ENCODE measurements at places on chromosomes 5 and 9.

DNA sequence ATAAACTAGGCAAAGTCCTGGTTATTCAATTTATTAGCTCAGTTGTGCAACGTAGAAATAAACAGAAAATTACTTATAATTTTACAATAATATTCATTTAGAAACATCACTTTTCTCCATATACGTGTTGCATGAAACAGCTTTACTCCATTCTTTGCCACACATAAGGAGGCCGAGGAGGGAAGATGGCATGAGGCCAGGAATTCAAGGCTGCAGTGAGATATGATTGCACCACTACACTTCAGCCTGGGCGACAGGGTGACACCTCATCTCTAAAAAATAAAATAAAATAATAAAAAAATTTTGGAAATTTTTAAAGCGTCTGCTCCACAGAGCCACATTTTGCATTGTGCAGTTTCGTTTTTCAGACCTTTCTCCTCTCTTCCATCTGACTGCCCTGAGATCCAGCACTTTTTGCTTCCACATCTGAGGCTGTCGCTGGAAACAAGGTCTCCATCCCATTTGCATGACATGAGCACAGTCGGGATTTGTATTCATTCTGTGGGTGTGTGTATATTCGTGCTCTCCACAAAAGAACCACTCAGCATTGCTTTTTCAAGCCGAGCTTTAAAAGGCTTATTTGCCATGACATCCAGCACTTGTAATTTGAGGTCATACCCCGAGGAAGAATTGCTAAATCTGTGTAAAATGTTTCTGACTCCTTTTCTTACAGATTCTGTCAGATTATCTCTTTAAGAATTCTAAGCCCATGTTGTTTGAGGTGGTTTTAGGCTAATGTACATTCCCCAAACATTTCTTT is 98.6 kb upstream of the MSX2 start:
- no peak for DNase-seq

GRCh38 chr5:7186818-7187217 is 209.1 kb upstream of the ADCY2 start:
- DNase-seq = no peak

- no peak for DNase-seq
These were observed 21.9 kb upstream of the TXN start for GRCh38 chr9:110278080-110278707.

GRCh38 chr9:136720898-136721338 is 8.5 kb downstream of the DIPK1B start:
- no peak for DNase-seq

- no peak for DNase-seq
These were observed 124.6 kb upstream of the BOD1 start for GRCh38 chr5:173741087-173741486.

GRCh38 chr5:143014017-143014651 is 244.0 kb downstream of the ARHGAP26 start:
- no peak for DNase-seq

DNA sequence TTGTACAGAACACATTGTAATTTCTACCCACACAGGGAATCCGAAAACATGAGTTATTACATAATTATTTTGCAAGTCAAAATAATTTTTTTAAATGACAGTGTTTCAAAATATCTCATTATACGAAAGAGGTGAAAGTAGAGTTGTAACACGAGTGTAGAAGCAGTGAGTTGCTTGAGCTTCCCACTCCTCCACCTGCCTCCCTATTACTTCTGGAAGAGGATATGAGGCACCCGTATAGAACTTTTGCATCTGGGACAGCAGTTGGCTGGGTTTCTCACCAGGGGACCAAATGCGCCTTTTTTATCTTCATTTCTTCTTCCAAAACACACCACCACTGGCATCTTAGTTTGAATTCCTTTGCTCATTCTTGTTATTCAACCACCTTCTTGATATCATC is 779.0 kb upstream of the COX7C start:
- DNase-seq = no peak

- DNase-seq = peak; percentile 97
These were observed 2054.2 kb downstream of the MAT2B start for GRCh38 chr5:165559645-165560044.

GRCh38 chr9:29209748-29210291 is 1636.5 kb upstream of the C9orf72 start:
- DNase-seq = no peak

- DNase-seq = no peak
These were observed 58.5 kb downstream of the PDCD1LG2 start for GRCh38 chr9:5568868-5569267.

DNA sequence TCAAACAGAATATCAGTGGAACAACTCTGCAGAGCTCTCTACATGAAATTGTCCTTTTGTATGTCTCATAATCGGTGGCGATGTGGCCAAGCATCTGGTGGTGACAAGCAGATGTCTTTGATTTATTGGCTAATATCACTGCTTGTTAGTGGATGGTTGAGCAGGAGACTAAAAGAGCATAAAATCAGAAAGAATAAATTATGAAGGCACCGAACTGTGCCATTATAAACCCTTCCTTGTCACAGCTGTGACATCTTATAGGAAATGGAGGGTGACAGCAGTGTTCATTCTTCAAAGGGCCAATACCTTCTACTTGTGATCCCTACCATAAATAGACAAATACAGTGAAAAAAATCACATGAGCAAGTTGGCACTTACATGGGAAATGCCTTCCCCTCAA is 1404.3 kb downstream of the MAT2B start:
- no peak for DNase-seq

- no peak for DNase-seq
These were observed 46.0 kb downstream of the ENTREP1 start for GRCh38 chr9:69371001-69371400.

DNA sequence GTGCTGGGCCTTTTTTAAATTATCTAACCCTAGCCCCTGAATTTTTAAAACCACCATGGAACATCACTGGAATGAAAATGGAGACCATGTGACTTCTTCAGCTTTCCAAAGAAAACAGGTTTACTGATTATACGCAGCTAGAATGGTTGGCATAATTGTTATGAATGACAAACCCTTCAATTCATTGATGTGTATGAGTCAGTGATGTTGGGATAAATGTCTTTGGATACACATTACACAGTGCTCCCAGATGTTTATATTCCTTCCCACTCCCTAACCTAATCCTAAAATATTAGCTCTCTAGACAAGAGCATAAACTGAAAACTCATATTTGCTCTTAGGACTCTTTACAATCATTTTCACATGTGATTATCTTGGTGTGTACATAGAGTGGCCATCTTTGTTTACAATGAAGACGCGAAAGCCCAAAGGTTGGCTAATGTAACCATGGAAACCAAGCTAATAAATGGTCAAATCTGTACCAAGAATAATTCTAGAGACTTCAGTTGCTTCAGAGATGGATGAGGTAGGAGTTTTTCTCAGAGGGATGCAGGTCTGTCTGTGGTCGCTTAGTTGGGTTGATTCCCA is 131.2 kb upstream of the HMHB1 start:
- DNase-seq = no peak

DNA sequence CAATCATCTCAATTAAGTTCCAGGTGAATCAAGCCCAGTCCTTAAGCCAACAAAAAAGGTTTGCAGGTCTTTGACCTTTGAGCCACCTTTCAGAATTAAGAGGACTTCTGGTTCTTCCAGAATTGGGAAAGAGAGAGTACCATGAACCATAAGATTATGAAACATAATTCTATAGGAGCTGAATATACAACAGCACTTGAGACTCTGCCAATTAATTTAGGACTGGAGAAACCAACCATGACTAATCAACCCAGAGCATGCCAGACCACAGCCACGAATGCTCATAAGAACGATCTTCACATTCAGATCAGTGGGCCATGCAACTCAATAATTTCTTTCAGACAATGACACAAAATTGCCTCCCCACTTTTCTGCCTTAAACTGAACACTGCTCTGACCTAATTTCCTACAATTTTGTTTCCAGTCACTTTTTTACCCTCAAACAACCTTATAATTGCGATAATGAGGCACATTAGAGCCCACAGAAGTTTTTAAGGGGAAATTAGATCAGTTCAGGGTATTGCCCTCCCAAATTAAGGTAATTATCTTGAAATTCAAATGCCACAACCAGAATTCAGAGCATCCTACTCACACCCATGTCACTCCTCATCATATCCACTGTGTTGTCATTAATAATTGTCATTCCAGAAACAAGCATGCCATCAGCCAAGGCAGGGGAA is 213.4 kb downstream of the ATPSCKMT start:
- no peak for DNase-seq

- DNase-seq = no peak
These were observed 216.4 kb upstream of the MAP3K1 start for GRCh38 chr5:56598941-56599340.

- DNase-seq = no peak
These were observed 30.1 kb upstream of the NCS1 start for GRCh38 chr9:130142056-130142455.

DNA sequence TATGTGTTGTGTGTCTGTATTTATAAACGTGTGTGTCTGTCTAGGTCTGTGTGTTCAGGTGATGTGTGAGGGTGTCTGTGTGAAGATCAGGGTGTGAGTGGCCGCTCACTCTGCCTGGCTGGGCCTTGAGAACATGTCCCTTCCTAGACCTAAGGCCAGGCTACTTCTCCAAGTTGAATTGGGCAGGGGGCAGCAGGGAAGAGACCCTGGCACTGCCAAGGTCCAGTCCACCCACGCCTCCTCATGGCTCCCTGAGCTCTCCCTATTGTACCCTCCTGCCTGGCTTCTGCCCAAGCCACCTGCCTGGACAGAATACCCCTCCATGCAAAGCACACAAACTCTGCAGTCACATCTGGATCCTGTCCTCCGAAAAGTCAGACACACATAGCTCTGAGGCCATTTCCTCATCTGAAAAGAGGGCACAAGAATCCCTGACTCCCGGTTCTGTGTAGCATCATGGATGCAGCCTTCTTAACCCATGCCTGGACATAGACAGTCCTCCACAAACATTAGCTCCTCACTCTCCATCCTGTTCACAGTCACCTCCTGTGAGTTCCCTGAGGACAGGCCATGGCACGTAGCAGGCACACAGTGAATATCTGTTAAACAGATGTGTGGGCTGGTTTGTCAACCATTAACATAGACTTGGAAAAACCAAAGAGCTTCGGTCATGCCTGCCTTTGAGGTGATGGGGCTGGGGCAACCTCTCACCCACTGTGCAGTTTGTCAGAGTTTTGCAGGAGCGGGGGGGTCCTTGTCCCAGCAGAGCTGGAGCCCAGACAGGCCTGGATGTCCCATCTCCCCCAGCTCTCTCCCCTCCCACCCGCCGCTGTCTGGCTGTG is 167.8 kb upstream of the MVB12B start:
- no peak for DNase-seq

DNA sequence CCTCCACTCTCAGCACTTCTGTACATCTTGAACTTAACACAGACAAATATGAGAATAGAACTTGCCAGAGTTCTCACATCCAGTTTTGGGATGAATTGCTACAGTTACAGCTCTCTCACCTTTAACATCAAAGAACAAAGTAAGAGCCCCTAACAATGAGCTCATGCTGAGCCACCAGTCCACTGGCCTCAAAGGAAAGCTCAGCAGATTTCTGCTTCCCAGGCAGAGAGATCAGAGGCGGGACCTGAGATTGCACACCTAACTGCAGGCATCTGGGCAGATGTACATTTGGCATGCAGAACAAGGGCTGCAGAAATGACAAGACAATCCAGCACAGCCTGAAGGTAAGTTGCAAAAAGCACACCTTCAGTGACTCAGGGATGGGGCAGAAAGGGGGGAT is 300.9 kb downstream of the MRPS30 start:
- no peak for DNase-seq

DNA sequence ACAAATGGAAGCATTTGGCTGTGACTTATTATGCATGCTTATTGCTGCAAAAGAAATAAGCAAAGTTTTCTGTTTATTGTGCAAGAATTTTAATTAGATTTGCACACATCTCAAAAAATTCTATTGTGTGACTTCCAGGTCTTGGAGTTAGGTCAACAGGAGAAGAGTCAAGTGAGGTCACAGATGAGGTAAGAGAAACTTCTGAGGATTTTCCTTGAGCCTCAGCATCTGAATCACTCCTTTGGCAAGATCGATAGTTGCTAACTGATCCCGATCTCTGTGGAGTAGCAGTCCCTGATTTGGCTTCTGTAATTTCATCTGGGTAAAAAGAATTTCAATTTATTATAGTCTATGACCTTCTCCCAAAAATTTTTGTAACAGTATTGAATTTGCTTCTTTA is 6.9 kb upstream of the TTC33 start:
- DNase-seq = no peak

DNA sequence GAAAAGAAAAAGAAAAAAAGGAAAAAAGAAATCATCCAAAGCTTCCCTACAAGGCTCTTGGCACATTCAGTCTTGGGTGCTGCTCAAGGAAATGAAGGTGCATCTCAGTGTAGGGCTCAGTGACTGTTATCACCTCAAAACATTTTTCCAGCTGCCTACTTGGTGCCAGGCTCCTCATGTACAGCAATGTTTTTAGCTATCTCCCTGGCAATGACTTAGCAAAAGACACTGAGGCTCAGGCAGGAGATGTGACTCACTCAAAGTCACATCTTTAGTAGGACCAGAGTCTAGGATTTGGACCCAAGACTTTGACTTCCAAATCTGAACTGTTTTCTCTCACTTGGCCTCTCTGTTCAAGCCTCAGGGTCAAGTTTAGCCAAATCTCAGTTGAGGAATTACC is 264.2 kb downstream of the CRB2 start:
- no peak for DNase-seq

DNA sequence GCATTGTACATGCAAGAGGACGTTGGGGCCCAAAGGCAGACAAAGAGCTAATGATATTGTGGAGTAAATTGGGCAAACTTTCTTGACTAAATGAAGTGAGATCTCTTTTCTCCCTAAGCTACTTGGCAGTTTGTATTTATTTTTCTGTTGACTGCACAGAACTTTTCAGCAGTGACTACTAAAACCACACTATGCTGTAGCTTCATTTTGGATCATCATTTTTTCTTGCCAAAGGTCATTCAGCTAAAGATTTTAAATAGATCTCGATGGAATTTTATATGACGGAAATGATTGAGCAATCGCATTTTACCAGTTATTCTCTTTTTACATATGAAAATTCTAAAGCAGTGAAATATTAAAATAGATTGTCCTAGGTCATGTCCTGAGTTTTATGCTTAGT is 286.1 kb upstream of the ACTBL2 start:
- no peak for DNase-seq

DNA sequence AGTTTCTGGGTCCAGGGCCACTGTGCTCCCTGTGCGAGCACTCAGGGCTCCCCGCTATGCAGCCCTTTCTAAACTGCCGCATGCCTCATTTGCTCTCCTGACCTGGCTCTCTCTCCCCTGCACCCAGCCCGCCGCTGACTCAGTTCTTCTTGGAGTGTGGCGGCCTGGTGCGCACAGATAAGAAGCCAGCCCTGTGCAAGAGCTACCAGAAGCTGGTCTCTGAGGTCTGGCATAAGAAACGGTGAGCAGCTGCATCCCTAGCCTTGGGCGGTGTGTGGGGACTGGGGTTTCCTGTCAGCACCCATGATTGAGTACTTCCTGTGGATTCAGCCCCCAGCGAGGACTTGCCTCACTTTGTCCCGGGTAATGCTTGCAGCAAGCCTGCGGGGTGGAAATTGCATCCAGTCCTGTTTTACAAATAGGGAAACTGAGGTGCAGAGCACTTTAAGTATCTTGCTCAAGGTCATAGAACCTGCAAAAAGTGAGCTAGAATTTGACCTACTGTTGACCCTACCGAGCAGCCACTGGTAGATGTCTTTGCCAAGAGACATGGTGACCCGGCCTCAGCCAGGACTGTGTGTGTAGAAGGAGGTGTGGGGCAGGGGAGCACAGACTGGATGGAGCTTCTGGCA is 27.9 kb downstream of the USP20 start:
- DNase-seq = peak; percentile 98

- no peak for DNase-seq
These were observed 88.5 kb downstream of the FAM174A start for GRCh38 chr5:100623719-100624118.
